ENCODE measurements at places on chromosomes 13 and 19.
A peak's percentile ranks its signal among the peaks of the same experiment; 100 is the strongest.

DNA sequence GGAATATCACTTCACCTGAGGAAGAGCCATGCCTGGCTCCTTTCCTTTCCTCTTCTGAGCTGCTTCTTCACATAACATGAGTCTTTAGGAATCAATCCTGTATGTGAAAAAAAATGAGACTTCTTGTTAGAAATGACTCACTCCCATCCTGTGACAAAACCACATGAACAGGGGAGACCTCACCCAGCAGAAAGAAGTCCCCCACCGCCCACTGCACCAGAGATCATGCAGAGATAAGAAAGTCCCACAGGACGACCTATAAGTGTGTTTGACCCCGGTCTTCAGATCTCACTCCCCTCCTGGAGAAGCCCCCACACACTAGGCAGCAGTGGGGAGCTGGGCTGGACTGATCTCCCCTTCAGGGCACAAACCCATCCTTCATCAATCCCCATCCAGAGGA, 7.8 kb downstream of the ZNF600 start:
- no peak for DNase-seq

DNA sequence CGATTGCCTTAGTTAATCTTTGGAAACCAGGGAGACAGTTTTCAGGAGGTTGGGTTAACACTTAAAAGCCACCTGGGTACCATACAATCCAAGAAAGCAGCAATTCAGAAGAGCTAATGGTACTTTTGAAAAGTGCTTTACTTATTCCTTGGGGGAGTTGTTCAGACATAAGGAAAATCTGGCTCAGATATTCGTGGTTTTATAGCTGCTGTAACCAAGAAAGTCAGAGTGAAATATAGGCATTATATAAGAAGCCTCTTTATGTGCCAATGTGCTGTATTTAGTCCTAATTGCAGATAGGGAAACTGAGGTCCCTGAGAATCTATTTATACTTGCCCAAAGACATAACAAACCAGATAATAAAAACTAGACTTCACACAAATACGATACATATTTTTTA, 387.5 kb downstream of the COG6 start:
- no peak for DNase-seq

DNA sequence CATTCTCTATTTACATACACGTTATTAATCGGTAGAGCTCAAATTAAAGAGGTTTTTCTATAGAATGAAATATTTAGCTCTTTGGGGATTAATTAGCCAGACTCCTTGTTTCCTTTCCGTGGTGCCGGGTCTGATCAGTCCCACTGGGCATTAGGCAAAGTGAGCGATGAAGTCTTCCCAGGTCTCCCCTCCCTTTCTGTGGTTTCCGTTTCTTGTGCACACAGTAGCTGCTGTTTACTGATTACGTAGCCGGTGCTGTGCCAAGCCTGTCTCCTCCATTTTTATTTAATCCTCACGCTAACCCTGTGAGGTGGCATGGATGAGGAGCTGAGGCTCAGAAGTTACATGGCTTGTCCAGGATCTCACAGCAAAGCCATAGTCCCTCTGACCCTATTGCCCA, 9.0 kb downstream of the SLC25A15 start:
- DNase-seq = no peak

DNA sequence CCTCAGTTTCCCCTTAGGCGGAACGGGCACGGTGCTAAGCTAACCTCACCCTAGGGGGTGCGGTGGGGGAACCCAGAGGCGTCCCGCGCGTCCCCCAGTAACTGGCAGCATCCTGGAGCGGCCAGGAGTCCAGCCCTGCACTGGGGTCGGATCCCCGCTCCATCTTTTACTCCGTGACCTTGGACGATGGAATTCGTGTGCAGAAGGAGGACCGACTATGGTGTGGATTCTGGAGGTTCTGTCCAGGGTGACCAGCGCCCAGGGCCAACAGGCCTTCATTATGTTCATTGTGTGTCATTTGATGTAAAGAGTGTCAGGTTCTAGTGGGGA, 630 bp downstream of the SPPL2B start:
- DNase-seq = no peak

- DNase-seq = no peak
Observed at GRCh38 chr13:37995092-37995491, 125.5 kb upstream of the TRPC4 start.

DNA sequence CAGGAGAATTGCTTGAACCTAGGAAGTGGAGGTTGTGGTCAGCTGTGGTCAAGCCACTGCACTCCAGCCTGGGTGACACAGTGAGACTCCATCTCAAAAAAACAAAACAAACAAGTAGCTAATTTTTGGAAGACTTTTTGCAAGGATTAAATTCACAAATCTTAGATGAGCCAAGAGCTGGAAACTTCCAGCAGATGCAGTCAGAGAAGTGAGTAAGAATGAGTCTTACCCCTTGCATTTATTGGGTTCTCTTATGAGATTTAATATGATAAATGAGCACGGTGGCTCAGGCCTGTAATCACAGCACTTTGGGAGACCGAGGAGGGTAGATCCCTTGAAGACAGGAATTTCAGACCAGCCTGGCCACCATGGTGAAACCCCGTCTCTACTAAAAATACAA, 44.9 kb upstream of the NBEA start:
- no peak for DNase-seq

GRCh38 chr19:52786078-52786463, 520 bp downstream of the ZNF600 start:
- DNase-seq = no peak

GRCh38 chr13:32627793-32628192, 41.5 kb downstream of the PDS5B start:
- DNase-seq = no peak

DNA sequence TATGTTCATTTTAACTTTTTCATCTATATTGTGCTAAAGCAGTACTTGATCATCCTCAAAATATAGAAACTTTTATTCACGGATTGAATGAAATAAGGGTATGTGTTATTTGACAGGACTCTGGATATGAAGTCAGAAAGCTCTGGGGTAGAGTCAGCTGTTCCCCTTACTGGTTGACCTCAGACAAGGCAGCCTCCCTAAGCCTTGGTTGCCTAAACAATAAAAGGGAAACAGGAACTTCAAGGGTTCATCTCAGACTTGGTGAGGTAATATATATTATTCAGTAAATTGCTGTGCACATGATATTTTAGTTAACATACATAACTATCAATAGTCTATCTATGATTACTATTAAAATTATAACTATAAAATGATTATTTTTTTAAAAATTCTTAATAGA, 13.6 kb downstream of the POLR1D start:
- no peak for DNase-seq

DNA sequence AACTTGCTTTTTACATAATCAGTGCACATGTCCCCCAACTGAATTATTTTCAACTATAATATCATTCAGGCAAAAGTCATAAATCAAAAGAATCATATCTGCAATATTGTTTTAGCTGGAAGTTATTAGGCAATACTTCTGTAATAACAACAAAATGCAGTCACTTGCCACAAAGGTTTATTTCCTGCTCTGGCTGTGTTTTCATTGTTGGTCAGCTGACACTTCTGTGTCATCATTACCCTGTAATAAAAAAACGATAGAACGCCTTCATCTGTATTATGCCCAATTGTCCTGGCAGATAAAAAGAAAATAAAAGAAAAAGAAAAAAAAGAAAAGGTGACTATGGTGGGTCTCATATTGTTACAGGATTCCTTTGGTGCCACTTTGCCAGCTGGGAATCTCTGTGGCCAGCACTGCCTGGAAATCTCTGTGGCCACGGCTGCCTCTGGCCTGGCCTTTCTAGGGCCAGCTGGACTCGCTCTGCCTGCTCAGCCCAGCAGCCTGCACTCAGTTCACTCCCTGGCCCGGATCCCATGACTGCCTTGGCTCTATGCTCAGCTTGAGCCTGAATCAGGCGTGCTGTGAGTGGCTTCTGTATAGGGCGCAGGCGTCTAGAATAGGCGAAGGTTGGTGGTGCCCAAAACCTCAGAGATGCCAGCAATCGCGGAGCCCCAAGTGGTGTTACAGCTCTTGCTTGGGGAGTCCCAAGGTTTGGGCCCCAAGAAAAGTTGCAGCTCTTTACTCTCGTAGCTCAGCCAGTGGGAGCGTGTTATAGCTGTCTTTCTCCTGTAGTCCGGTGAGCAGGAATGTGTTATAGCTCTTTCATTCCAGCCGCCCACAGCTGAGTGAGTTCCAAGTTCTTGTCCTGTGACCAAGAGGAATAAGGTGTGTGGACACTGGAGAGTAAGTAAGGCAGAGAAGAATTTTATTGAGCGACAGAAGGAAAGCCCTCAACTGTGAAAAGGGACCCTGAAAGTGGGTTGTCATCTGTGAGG, 1227.1 kb downstream of the SLITRK1 start:
- peak; percentile 25 for DNase-seq

DNA sequence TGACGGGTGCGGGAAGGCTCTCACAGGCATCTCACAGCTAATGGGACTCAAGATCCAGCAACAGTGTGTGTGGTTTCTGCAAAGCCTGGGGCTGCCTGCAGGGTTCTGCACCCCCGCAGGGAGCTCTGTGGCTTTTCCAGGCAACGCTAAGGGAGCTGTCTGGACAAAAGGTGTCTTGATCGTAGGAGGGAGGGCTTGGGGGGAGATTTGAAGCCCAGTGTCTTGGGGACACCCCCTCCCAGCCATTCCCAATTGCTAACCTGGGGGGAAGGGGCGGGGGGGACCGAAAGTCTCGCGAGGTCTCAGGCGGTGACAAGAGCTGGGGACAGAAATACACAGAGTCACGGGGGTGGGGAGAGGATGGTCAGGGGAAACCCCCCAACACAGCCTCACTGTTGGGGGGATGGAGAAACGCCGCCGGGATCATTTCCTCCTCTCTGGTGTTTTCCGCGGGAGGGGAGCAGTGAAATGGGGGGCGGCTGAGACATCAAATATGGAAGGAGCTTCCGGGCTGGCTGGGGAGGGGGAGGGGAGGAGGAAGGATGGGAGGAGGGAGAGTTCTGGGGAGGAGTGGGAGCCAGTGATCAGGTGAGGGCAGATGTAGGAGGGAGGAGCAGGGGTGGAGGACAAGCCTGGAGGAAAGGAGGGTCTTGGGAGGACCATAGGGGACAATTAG, 13.3 kb downstream of the KCNC3 start:
- DNase-seq = no peak

- no peak for DNase-seq
Observed at GRCh38 chr19:42207767-42208271, 9.7 kb downstream of the DEDD2 start.

GRCh38 chr13:31166591-31166990, 4.9 kb upstream of the HSPH1 start:
- no peak for DNase-seq

GRCh38 chr13:60869225-60869624, 472.2 kb downstream of the TDRD3 start:
- DNase-seq = no peak

DNA sequence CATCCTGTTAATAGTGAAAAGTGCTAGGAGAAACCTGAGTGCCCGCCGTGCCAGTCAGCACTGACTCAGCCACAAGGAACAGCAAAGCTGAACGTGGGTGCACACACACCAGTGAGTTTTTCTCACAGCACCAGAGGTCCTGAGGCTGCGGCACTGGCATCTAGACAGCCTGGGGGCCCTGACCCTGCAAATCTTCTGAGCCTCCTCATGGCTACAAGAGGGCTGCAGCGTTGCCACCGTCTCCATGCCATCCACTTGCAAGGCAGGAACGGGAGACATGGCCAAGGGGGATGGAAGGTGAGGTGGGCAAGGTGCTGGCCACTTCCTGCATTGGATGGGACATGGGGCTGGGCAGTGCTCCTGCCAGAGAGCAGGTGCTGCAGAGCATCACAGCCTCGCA, 211.2 kb upstream of the SOX1 start:
- no peak for DNase-seq

- DNase-seq = peak; percentile 86
Observed at GRCh38 chr19:12983542-12984142, 11.6 kb upstream of the NFIX start.

- DNase-seq = no peak
Observed at GRCh38 chr13:73998631-73999030, 135.6 kb downstream of the KLF12 start.

DNA sequence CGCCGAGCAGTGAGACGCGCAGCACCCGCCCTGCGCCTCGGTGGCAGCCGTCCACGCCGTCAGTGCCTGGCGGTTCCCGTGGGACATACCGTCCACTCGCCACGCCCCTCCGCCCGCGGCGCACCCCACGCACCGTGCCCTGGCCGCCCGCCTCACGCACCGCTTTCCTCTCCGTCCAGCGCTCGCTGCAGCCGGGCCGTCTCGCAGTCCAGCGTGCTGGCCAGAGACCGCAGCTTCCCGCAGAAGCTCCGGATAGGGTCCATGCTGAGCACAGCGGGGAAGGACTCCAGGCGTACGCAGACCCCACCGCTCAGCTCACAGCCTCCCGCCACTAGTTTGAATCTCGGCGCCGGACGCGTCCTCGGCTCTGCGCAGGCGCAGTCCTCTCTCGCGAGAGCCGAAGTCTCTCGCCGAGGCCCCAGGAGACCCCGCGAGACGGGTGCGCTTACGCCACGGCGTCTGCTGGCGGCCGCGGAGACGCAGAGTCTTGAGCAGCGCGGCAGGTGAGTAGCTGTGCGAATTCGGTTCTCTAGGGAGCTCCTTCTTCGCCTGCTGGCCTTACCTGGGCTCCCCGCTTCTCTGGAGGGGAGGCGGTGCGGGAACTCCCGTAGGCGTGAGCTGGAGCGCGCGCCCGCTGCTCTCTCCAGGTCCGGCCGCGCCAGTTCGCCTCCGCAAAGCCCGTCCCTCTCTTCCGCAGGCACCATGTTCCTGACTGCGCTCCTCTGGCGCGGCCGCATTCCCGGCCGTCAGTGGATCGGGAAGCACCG, at the start of the genes MRPL57 and SKA3:
Gene MRPL57, plus strand, starts transcription at position 444 of the 767 bp plus-strand sequence. Its CDS starts 259 bp downstream, at position 703.
Gene SKA3, minus strand, starts transcription at position 338 of the 767 bp plus-strand sequence. Its CDS starts 75 bp downstream, at position 263.
- peak; percentile 93 for DNase-seq
